ENCODE measurements at places on chromosomes 3 and 15.

- no peak for DNase-seq
These were observed 29.9 kb upstream of the ZKSCAN7 start for GRCh38 chr3:44525060-44525459.

DNA sequence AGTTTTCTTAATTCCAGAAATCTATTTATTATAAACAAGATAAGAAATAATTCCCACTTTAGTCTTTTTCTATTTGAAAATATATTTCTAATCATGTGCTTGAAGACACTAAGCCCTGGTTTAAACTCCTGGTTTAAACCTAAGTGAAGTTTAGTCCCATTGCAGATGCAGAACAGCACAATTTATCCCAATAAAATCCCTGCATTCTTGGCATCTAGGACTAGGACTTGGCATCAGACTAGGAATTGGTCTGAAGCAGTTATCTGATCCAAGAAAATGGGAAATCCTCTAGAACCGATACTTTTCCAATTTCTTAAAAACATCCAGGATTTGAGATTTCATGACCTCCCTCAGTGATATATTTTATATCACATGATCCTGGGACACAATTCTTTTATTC lies 168.8 kb upstream of the VEPH1 start:
- DNase-seq: no peak

DNA sequence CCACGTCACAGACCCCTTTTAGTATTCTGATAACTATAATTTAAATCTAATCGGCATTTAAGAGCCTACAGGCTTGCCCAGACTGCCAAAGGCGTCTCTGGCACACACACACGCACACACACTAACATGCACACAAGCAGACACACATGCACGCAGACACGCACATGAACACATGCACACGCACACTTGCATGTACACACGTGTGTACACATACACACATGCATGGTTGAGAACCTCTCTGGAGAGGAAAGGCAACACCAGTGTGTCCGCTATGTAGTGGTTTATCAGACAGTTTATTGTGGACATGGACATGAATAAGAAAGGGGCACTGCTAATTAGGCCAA lies 102.1 kb downstream of the FBLN2 start:
- no peak for DNase-seq

- DNase-seq: no peak
These were observed 225.1 kb downstream of the EPHB1 start for GRCh38 chr3:135020181-135020580.

- DNase-seq: no peak
These were observed 30.6 kb downstream of the PSMD6 start for GRCh38 chr3:63992516-63993209.

GRCh38 chr3:48548126-48548525 lies 8.5 kb downstream of the PFKFB4 start:
- DNase-seq: no peak

DNA sequence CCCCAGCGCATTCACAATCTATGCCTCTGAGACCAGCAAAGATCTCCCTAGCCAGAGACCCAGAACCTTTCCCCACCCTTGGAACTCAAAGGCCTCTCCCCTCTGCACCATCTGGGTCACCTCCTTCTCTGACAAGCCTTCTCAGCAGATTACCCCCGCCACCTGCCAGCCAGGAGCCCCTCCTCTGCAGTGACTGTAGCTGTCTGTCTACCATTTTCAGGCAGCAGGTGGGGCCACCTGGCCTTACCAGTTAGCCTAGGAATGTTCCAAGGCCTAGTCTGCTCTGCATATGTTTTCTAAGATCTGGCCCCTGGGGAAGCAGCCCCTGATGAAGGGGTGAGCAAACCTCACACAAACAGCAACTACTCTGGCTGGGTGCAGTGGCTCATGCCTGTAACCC lies 2.4 kb downstream of the MYLK start:
- DNase-seq: no peak

GRCh38 chr3:122395582-122395981 lies 11.6 kb downstream of the FAM162A start:
- DNase-seq: no peak

GRCh38 chr3:71018799-71019198 lies 564.7 kb downstream of the FOXP1 start:
- DNase-seq: no peak

- no peak for DNase-seq
These were observed 100.4 kb downstream of the LSM3 start for GRCh38 chr3:14278799-14279625.

- DNase-seq: no peak
These were observed 289.4 kb downstream of the LSAMP start for GRCh38 chr3:116155841-116156240.

DNA sequence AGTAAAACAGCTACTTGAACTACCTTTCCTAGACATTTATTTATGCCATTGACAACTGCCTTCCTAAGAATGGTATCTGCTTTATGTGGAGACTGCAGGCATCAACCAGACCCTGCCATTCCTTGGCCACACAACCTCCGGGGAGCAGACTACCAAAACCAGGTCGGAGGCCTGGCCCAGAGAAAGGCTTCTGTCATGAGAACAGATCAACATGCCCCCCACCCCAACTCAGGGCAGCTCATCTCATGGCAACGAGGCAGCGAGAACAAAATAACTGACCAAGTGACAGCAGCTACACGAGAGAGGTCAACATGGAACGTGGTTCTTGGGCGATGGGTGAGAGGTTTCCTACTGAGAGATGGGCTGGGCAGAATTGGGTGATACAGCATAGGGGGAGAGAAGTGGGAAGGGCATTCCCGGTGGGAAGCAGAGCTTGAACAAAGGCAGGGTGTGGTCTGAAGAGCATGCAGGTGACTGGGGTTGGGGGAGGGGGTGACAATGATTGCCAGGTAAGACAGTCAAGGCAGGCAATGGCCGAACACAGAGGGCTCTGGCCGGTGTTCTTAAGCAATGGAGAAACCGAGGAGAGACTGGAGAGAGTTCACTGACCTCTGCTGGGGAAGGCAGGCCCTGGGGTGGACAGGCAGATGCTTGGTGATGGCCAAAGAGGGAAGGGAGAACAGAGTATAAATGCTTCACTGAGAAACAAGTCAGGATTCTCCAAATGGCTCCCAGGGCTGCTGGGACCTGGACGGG lies 33.9 kb downstream of the CCDC12 start:
- DNase-seq: no peak

DNA sequence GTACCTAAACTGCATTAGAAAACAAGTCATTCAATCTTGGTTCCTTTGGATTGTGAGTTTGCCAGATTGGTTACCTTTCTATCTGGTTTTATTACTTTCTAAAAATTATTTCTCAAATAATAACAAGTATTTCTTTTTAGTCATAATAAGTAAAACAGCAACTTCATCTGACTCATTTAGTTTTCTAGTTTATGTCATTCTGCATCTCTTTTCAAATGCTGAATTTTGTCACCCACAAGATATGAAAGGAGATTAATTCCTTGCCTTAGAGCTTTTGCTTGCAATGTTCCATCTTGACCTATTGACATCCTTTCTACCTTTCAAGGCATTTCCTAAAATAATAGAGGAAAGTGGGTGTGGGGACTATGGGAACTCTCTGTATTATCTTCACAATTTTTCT lies 253.6 kb upstream of the PEX5L start:
- DNase-seq: no peak

DNA sequence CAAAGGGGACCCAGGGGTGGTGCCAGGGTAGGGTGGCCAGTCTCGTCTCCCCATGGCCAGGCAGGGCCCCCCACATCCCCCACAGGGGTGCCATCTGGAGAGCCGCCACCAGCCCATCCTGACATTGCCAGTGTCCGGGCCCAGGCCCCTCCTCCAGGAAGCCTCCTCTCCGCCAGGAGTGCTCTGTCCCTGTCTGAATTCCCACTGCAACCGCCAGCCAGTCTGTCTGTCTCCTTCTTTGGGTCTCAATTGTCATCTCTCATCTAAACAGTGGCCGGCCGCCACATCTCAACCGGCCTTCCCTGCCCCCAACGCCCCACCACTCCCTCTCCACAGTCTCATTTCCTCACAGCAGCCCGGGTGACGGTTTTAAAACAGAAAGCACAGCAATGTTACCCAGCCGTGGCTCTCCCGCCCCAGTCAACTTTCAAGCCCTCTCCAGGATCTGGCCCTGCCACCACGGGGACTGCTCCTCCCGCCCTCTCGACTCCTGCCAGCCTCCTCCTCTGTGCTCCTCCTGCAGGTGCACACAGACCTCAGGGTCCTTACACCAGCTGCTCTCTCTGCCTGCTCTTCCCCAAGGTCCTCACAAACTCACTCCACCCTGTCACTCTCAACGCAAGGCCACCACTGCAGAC lies 57.0 kb downstream of the IQSEC1 start:
- DNase-seq: no peak

DNA sequence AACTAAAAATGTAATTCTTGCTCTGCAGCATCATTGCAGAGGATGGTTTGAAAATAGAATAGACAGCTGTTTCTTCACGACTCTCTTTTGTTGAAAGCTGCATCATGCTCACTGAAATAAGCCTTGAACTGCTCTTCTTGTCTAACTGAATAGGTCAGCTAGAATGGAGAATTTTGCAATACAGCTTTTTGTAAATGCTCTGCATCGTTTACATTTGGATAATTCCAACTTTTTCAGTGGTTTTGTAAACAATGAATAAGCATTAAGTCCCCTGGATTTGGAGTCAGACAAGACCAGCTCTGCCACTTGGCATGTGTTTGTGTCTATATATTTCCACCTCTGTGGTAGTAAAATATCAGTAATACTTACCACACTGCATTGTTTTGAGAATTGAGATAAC lies 95.2 kb downstream of the PLSCR2 start:
- DNase-seq: no peak

- DNase-seq: no peak
These were observed 5.3 kb downstream of the RPL22L1 start for GRCh38 chr3:170864525-170865208.

DNA sequence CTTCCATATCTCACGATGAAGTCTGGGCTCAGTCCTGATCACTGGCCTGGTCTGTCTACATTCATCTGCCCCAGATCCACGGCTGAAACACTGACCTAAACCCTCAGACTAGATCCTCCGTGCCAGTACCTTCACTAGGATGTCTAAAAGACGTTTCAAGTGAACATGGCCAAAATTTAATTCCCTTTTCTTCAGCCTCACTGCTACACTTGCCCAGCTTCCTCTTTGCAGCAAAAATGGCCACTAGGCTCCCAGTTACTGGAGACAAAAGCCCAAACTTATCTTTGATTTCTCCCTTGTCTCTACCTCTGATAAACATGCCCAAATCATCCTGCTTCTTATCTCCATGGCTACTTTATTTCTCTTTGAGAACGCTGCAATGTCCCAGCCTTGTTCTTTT lies 1.7 kb downstream of the RASSF1 start:
- DNase-seq: no peak

GRCh38 chr15:68646696-68647095 lies 67.9 kb downstream of the CORO2B start:
- no peak for DNase-seq

- DNase-seq: no peak
These were observed 537.5 kb downstream of the ZPLD1 start for GRCh38 chr3:102972350-102972749.

DNA sequence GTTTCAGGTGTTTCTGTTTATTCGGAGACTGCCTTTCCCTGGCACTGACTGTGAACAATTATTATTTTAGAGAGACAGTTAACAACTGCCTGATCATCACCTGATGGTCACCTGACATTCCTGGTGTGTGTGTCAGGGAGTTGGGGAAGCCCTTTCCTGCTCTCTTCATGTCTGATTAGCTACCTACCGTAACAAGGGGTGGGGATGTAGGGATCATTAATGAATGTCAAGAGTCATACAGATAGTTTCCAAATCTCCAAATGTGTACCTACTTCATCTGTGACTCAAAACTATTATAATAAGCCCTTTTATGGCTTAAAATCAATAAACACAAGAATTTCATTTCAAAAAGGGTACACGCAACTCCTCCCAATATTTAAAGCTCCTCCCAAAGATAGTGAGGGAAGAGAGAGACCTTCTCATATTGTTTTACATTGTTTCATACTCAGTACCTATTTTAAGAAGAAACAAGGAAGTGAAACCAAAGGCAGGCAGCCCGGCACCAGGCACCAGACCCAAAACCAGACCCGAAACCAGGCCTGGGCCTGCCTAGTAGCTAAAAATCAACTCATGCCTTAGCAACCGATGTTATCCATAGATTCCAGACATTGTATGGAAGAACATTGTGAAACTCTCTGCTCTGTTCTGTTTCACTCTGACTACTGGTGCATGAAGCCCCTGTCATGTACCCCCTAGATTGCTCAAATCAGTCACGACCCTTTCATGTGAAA lies 844.9 kb upstream of the ALCAM start:
- no peak for DNase-seq

DNA sequence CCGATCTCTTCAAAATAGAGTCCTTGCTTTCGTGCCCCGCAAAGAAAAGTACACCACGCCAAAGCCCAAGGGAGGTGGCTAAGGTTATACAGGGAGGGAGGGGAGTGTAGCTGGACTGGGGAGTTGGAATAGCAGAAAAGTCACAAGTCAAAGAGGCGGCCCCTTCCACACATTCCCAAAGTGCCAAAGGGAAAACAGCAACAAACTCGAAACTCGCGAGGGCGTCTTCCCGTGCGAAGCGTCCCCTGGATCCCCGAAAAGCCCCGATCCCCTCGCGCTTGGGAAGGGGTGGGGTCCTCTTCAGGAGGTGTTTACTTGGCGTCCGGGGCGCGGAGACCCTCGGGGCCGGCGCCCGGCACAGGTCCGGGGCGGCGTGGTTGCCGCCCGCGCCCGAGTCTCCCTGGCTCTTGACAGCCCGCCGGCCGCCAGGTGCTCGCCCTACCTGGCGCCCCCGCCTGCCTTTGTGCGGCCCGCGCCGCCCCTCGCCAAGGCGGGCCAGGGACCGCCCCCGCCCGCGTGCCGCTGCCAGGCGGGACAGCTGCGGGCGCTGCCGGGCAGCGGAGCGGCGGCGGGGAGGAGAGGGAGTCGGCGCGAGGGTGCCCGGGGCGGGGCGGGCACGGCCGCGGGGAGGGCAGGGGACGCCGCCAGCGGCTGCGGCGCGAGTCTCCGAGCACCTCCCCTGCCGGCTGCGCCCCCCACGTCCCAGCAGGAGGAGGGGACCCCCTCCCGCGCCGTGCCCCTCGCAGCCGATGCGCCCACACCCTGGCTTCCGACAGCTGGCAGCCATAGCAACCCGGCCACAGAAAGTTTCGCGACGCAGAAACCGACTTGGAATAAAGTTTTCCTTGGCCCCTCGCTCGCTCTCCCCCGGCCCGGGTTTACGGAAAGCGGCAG lies 966 bp downstream of the MYO1E start:
- peak; percentile 5 for DNase-seq

DNA sequence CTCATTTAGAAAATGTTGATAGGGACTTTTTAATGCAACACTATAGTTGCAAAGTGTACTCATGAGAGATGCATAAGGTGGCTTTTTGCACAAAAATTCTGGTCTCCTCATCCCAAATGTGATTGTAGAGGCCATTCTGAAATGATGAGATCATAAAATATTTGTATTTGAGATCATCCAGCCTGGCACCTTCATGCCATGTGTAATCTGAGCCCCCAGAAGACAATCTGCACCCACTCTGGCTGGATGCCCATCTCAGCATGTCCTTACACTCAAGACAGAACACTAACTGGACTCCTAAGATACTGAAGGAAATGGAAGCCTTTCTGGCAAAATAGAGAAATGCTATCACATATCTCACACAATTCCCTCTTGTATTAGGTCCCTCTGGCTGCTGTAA lies 49.2 kb downstream of the SLC7A14 start:
- DNase-seq: no peak

GRCh38 chr3:102741105-102741504 lies 306.3 kb downstream of the ZPLD1 start:
- DNase-seq: no peak

GRCh38 chr3:149243540-149243939 lies 21.9 kb upstream of the CP start:
- DNase-seq: no peak

Data from stimulated activated CD4-positive, alpha-beta T cell treated with anti-CD3 and anti-CD28 coated beads, TNF-alpha, amount 100 ng/mL, for 24 hours (primary cell).